GM19239 (cell line): ENCODE measurements at places on chromosomes 5 and 9.

- DNase-seq: no peak
Measured at GRCh38 chr5:135721548-135722090, 112.8 kb upstream of the SLC25A48 start.

- no peak for DNase-seq
Measured at GRCh38 chr9:81472701-81473100, 216.6 kb downstream of the TLE1 start.

GRCh38 chr5:109630093-109630492, 59.6 kb upstream of the MAN2A1 start:
- DNase-seq: no peak

DNA sequence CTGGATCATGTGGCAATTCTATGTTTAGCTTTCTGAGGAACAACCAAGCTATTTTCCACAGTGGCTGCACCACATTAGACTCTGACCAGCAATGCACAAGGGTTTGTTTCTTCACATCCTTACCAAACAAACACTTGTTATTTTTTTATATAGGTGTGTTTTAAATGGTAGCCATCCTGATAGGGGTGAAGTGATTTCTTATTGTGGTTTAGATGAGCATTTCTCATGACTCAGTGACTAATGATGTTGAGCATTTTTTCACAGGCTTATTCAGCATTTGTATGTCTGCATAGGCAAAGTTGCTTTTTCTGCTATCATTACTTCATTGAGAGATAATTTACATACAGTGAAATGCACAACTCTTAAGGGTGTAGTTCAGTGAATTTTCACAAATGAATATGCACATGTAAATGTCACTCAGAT, 36.0 kb downstream of the ANKRD33B start:
- DNase-seq: no peak

DNA sequence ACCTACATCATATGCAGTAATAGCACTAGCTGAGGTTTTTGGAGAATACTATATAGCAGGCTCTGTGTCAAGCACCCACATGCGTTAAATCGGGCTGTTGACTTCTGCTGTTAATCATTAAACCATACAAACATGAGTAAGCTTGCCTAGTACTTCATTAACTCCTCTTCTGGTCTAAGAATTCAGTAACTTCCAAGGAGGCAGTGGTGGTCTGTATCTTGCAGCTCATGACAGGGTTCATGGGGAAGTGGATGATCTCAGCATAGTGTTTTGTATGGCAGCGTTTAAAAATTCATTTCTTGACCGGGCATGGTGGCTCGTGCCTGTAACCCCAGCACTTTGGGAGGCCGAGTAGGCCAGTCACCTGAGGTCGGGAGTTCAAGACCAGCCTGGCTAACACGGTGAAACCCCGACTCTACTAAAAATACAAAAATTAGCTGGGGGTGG, at the start of gene HAVCR1:
HAVCR1 (minus strand) TSS at position 24 of the 447 bp plus-strand sequence. CDS start 1,173 bp downstream, outside the sequence.
- no peak for DNase-seq
